Mesothelial cell of epicardium (in vitro differentiated cells): ENCODE measurements at places on chromosomes 11 and 22. TPM values are rescaled to one million over a fixed set of nuclear protein-coding genes. Genes with fewer than 3 reads are reported as not detected.

GRCh38 chr11:67493548-67494370 lies 10.9 kb downstream of the AIP start:
- H3K4me3 ChIP-seq: no peak overlapping the region
- no peaks in the 10 kb centered on the region for H3K27me3 ChIP-seq
- no peak for DNase-seq

DNA sequence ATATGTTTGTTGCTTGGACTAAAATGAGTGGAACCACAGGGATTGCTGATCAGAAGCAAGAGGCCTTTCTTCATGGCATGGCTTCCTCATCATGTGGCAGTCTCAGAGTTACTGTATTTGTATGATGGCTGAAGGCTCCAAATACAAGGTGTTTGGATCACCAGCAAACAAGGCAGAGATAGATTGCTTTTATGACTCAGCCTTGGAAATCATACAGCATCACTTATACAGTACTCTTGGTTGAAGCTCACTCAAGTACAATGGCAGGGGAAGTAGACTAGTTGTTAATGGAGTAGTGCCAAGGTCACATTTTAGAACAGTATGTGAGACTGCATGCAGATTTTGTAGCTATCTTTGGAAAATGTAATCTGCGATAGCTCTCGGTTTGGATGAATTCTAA lies 16.6 kb downstream of the CAPRIN1 start:
- peaks cover 15% of the 10 kb centered on the region for H3K36me3 ChIP-seq
- DNase-seq: no peak
- no peaks in the 10 kb centered on the region for H3K27me3 ChIP-seq
- H3K4me1 ChIP-seq: peaks cover 24% of the 10 kb centered on the region

DNA sequence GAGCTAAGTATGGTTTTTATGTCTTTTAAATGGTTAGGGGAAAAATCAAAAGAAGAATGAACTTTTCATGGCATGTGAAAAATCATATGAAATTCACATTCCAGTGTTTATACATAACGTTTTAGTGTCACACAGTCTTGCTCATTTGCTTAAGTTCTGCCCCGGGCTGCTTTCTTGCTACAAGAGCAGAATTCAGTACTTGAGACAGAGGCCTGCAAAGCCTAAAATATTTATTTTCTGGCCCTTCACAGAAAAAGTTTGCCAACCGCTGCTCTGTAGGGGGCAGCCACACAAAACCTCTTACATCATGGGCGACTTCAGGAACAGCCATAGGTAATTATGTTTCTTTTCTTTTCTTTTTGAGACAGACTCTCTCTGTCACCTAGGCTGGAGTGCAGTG lies 1.0 kb upstream of the ATG2A start:
- H3K4me1 ChIP-seq: peaks cover 22% of the 10 kb centered on the region
- H3K4me3 ChIP-seq: peak overlapping the region; percentile 91
- no peaks in the 10 kb centered on the region for H3K27me3 ChIP-seq
- peaks cover 5% of the 10 kb centered on the region for H3K36me3 ChIP-seq
- DNase-seq: no peak

Gene SPTBN2
- 62.0 to 63.4 TPM (median 62.4 TPM) in 3 replicates for total RNA-seq

DNA sequence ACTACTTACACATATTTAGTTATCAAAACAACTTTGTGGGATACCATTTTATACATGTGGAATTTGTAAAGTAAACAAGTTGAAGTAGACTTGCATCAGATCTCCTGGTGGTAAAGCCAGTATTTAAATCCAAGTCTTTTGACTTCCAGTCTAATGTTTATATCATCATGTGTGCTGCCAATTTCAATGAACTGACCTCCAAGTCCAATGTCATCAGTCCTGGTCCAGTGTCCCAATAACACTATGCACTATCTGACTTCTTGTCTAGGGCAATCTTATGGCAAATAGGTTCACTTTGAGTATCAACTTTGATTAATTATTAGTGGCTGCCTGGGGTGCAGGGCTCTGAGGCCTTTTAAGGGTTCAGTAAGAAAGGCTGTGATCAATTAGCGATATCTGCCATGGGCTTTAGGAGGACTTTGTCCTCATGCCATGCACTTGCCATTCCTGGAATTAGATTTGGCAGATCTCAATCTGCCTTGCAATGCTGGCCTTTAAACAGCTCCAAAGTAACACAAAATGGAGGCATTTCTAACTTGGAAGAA lies 9.6 kb upstream of the PTS start:
- H3K27me3 ChIP-seq: no peaks in the 10 kb centered on the region
- no peak for DNase-seq
- H3K27ac ChIP-seq: no peak overlapping the region
- no peak overlapping the region for H3K4me3 ChIP-seq
- H3K4me1 ChIP-seq: peaks cover 14% of the 10 kb centered on the region
- peaks cover 17% of the 10 kb centered on the region for H3K36me3 ChIP-seq

Gene OR5A1
- total RNA-seq: not detected in 3 replicates

GRCh38 chr11:12223771-12224536 lies 113.6 kb downstream of the MICAL2 start:
- H3K27ac ChIP-seq: peak overlapping the region; percentile 28
- H3K27me3 ChIP-seq: no peaks in the 10 kb centered on the region
- no peak overlapping the region for H3K4me3 ChIP-seq
- peaks cover 15% of the 10 kb centered on the region for H3K4me1 ChIP-seq
- no peaks in the 10 kb centered on the region for H3K36me3 ChIP-seq
- DNase-seq: no peak

DNA sequence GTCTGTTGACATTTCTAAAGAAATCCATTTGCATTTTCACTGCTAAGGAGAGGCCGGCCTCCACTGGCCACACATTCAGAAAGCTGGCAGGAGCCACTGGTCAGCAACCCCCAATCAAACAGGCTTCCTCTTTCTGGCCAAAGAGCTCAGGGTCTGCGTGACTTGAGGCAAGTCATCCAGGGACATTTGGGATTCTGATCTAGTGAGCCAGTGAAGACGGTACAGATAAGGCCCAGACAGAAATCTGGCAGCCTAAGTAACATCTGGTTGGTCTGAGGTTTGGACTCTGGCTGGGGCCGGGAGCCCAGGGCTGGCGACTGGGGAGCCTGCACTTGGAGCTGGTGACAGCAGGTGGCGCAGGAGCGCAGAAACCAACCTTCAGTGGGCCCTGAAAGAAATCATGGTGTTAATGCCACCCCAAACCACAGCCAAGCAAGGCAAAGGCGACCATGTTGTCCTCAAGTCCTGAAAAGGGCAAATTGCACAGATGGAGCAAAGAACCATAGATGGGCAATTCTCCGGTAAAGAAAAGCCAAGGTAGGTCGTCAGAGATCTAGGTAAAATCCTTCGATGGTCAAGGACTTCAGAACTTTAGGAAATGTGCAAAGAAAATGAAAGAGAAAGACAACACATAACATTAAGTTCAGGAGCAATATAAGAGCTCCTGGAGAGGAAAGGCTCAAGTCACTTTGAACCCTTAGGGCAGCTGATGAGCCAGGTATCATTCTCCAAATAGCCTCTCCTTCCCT lies 99.4 kb upstream of the BLID start:
- no peak overlapping the region for H3K27ac ChIP-seq
- H3K27me3 ChIP-seq: no peaks in the 10 kb centered on the region
- H3K4me1 ChIP-seq: peaks cover 10% of the 10 kb centered on the region
- DNase-seq: peak; percentile 36
- H3K36me3 ChIP-seq: no peaks in the 10 kb centered on the region
- no peak overlapping the region for H3K4me3 ChIP-seq

Gene C11orf87
- 0.80 to 0.88 TPM (median 0.86 TPM) in 3 replicates for total RNA-seq

Gene TEX54
- total RNA-seq: not detected in 3 replicates

DNA sequence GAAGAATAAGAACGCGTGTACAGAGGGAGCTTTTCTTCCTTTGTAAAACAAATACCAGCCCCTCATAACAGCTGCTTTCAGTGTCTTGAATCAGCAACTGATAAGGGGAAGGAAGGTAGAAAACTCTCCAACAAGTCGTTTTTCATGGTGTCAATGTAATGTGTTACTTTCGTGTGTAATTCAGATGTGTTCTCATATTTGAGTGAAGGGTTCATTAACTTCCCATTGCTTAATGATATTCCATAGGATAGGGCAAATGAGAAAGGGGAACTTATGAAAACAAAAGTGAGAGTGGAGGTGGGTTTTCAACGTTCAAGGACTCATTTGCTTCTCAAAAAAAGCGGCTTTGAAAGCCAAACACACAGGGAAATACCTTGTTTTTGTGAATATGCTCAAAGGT lies 452.1 kb downstream of the NTM start:
- peaks cover 4% of the 10 kb centered on the region for H3K4me1 ChIP-seq
- no peaks in the 10 kb centered on the region for H3K36me3 ChIP-seq
- no peak overlapping the region for H3K27ac ChIP-seq
- peaks cover 51% of the 10 kb centered on the region for H3K27me3 ChIP-seq
- DNase-seq: no peak

DNA sequence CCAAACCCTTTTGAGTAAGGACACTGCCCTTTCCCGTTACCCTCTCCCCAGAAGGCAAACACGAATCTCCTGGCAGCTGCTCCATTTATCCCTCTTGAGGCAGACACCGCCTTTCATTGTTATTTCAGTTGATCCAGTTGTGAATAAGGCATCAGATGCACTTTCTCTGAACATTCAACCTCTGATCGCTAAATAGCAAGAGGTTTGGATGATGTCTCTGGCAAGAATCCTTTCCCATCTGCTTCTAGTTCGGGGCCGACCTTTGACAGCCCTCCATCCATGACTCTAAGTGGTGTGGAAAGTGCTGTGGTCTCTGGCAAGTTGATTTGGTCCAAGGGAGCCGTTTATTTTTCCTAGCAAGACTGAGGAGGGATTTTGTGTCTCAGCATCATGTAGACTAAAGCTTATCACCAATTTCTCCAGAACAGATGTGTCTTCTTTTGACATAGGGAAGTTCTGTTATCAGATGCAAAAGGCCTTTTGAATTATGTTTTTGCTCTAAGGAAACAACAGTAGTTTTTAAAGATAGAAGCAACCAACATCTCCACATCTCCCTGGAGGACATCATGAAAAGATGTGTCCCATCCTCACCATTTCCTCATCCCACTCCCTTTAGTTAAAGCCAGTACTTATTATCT lies 123.6 kb downstream of the CCDC34 start:
- H3K27ac ChIP-seq: no peak overlapping the region
- H3K4me3 ChIP-seq: no peak overlapping the region
- H3K36me3 ChIP-seq: no peaks in the 10 kb centered on the region
- H3K4me1 ChIP-seq: peaks cover 11% of the 10 kb centered on the region

Gene OR5B17
- total RNA-seq: not detected in 3 replicates
